ENCODE measurements at places on chromosomes 4 and X.

- H3K36me3 ChIP-seq, result no peaks in the 10 kb centered on the region
- no peak overlapping the region for H3K27ac ChIP-seq
- DNase-seq, result no peak
Observed at GRCh38 chr4:168598191-168598590, 101.3 kb downstream of the PALLD start.

DNA sequence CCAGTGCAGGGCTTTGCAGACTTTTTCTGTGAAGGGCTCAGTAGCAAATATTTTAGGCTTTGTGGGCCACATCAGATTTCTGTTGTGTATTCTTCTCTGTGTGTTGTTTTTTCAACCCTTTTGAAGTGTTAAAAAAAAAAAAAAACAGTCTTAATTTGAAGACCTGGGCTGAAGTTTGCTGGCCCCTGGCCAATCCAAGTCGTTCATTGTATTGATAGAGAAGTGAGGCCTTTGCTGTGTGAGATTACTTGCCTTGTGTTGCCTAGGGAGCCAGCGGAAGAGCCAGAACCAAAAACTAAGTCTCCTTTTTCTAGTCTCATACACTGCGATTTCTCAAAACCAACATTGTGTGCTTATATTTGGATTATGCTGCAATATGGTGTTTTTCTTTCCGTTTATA lies 46.9 kb downstream of the MTM1 start:
- H3K4me1 ChIP-seq, result no peaks in the 10 kb centered on the region
- H3K27ac ChIP-seq, result no peak overlapping the region
- H3K36me3 ChIP-seq, result peaks cover 15% of the 10 kb centered on the region
- no peak overlapping the region for H3K4me3 ChIP-seq
- no peaks in the 10 kb centered on the region for H3K27me3 ChIP-seq

DNA sequence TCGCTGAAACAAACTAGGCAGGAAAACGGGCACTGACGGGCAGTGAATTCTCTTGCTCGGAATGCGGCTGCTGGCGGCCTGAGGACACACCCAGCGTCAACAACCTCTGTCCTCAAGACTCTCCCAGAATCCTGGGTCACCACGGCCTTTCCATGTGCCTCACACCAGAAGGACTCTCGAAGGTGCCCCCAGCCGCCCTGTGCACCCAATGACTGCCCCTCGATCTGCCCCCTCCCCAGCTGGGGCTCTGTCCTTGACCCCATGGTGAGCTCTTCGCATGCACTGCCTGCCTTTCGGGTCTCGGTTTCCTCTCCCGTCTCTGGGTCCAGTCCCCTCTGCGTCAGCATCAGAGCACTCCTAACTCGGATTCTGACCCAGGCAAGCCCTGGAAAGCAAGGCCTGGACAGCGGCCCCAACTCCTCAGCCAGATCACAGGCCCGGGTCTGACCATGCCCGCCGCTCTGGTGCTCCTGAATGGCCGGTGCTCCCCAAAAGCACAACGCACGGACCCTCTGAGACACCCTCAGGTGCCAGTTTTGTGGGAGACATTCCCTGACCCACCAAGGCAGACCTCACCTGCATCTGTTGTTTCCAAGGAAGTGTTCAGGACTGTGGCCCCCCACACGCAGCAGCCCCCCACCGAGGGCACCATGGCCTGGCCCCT lies 56.0 kb downstream of the ACOX3 start:
- H3K4me3 ChIP-seq, result no peak overlapping the region
- peaks cover 12% of the 10 kb centered on the region for H3K4me1 ChIP-seq
- no peak overlapping the region for H3K27ac ChIP-seq
- DNase-seq, result no peak
- peaks cover 19% of the 10 kb centered on the region for H3K36me3 ChIP-seq

DNA sequence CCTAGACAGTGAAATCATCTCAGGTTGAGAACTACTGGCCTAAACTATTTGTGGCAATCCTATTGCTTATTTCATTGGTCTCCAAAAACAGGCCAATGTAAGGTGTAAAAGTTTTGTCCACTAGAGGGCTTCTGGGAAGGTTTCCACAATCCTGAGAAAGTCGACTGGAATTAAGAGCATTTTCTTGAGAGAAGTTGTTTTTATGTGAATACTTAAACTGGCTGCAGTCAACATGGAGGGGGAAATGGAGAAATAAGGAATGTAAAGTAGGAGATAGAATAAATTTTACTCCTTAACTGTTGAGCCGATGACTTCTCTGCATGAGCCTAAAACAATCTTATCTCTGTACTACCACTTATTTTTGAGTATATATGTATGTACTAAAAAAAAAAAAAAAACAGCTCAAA lies 11.0 kb upstream of the EIF4E start:
- no peaks in the 10 kb centered on the region for H3K27me3 ChIP-seq
- H3K4me3 ChIP-seq, result no peak overlapping the region
- no peak overlapping the region for H3K27ac ChIP-seq
- DNase-seq, result no peak

DNA sequence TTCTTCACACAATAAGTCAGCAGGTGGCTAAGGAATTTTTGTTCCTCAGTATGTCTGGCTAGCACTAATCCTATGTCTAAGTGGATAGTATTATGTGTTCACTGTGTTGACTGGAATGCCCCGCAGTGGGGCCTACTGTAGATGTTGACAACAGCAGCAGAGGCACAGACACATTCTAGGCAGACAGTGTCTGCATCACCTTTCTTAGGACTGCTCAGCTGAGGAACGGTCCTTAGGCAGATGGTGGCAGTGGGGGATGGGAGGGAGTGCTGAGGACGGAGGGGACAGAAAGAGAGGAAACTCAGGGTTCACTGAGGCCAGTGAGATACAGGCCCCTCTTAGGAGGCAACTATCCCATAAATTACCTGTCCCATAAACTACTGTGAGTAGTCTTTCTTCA lies 44.6 kb upstream of the LEF1 start:
- H3K27me3 ChIP-seq, result peaks cover 6% of the 10 kb centered on the region
- H3K4me3 ChIP-seq, result no peak overlapping the region
- H3K27ac ChIP-seq, result no peak overlapping the region
- no peaks in the 10 kb centered on the region for H3K4me1 ChIP-seq

GRCh38 chr4:126752126-126752525 lies 880.6 kb upstream of the INTU start:
- DNase-seq, result no peak
- no peak overlapping the region for H3K27ac ChIP-seq
- no peak overlapping the region for H3K4me3 ChIP-seq

- no peak overlapping the region for H3K27ac ChIP-seq
- no peaks in the 10 kb centered on the region for H3K27me3 ChIP-seq
- DNase-seq, result no peak
- H3K36me3 ChIP-seq, result no peaks in the 10 kb centered on the region
- H3K4me3 ChIP-seq, result no peak overlapping the region
Observed at GRCh38 chrX:111443946-111444345, 32.0 kb upstream of the DCX start.

GRCh38 chrX:925094-925493 lies 287.4 kb downstream of the CRLF2 start:
- H3K27ac ChIP-seq, result no peak overlapping the region
- no peak overlapping the region for H3K4me3 ChIP-seq
- no peaks in the 10 kb centered on the region for H3K36me3 ChIP-seq
- no peaks in the 10 kb centered on the region for H3K27me3 ChIP-seq
- H3K4me1 ChIP-seq, result no peaks in the 10 kb centered on the region
- DNase-seq, result no peak

DNA sequence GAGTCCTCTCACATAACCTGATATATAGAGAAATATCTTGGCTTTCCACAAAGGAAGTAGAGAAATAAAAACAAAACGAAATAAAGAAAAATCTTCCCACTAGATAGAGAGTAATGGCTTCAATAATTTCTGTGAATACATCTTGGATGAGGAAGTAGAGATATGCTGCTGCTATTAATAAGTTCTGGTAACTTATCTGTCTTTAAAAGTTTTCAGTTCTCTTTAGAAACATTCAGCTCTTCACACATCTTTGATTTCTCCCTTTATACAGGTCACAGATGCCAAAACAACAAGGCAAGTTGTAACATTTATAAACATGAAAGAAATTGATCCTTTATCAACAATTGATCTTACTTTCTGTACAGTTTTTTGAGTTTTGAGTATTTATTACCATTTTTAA lies 615.8 kb downstream of the TRAM1L1 start:
- H3K4me1 ChIP-seq, result no peaks in the 10 kb centered on the region
- H3K27ac ChIP-seq, result no peak overlapping the region
- no peak overlapping the region for H3K4me3 ChIP-seq
- peaks cover 27% of the 10 kb centered on the region for H3K27me3 ChIP-seq

DNA sequence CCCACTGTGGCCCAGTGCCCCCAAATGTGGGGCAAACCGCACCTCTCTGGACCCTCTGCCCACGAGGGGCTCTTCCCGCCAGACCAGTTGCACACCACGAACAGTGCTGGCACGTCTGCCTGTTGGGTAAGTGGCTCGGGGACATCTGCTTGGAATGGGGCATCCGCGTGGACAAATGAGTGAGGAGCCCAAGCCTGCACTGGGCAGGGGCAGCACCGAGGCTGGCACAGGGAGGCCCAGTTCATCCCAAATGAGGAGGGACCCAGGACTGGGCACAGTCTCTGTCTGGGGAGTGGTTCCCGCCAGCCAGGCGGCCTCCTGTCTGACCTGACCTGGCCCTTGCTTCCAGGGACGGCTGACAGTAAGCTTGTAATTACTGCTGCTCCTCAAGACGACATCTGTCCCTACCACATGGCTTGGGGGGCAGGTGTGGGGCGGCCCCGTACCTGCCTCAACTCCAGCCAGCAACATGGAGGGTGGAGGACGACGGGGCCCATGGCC lies 3.2 kb downstream of the SPON2 start:
- peaks cover 5% of the 10 kb centered on the region for H3K36me3 ChIP-seq
- no peak overlapping the region for H3K27ac ChIP-seq
- no peak for DNase-seq
- peaks cover 4% of the 10 kb centered on the region for H3K27me3 ChIP-seq

DNA sequence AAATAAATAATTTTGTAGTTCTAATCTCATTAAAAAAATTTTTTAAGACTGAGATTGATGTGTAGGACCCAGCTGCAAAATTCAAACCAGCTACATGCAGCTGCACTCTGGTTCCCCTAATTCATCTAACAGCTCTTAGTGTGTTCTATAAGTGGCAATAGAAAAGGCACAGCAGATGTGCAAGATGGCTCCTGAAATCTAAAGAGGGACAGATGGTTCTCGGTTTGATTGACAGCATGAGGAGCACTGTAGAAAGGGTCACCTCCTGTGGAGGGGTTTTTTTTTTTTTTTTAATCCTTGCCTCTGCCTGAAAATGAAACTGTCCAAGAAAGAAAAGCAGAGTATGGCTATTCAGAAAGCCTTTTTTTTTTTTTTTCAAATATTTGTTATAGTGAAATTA lies 16.9 kb upstream of the OCIAD1 start:
- DNase-seq, result no peak
- no peaks in the 10 kb centered on the region for H3K36me3 ChIP-seq
- no peak overlapping the region for H3K27ac ChIP-seq
- peaks cover 10% of the 10 kb centered on the region for H3K4me1 ChIP-seq
- H3K27me3 ChIP-seq, result peaks cover 22% of the 10 kb centered on the region

- peaks cover 15% of the 10 kb centered on the region for H3K4me1 ChIP-seq
- no peaks in the 10 kb centered on the region for H3K27me3 ChIP-seq
- no peak for DNase-seq
- H3K36me3 ChIP-seq, result no peaks in the 10 kb centered on the region
Observed at GRCh38 chrX:153938226-153938786, 3.5 kb upstream of the NAA10 start.

DNA sequence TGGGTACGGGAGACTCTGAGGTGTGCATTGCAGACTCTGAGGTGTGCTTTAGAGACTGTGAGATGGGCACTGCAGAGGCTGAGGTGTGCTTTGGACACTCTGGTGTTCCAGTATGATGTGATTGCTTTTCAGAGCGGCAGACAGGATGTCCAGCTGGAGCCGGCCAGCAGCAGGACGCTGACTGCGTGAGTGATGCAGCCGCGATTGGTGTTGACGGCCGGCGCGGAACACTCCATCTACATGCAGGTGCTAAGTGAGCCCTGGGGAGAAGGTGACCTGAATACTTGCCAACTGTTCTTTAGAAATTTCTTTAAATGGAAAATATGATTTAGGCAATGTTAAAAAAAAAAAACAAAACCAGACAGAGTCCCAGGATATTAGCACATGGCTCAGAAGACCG lies 103.1 kb upstream of the PPP2R3B start:
- no peak overlapping the region for H3K4me3 ChIP-seq
- H3K27ac ChIP-seq, result no peak overlapping the region
- no peaks in the 10 kb centered on the region for H3K4me1 ChIP-seq
- DNase-seq, result no peak

- no peak overlapping the region for H3K27ac ChIP-seq
- no peak for DNase-seq
- H3K27me3 ChIP-seq, result peaks cover 5% of the 10 kb centered on the region
- no peaks in the 10 kb centered on the region for H3K36me3 ChIP-seq
Observed at GRCh38 chr4:146978641-146979040, 33.0 kb upstream of the TTC29 start.

GRCh38 chrX:1419545-1420355 lies 27.8 kb upstream of the SLC25A6 start:
- no peak overlapping the region for H3K4me3 ChIP-seq
- H3K27me3 ChIP-seq, result no peaks in the 10 kb centered on the region
- peaks cover 27% of the 10 kb centered on the region for H3K36me3 ChIP-seq
- DNase-seq, result no peak
- H3K27ac ChIP-seq, result no peak overlapping the region

- no peak overlapping the region for H3K27ac ChIP-seq
- no peak overlapping the region for H3K4me3 ChIP-seq
- no peaks in the 10 kb centered on the region for H3K4me1 ChIP-seq
- peaks cover 9% of the 10 kb centered on the region for H3K27me3 ChIP-seq
Observed at GRCh38 chr4:10385994-10386394, 71.2 kb downstream of the ZNF518B start.

- DNase-seq, result no peak
- H3K27ac ChIP-seq, result peak overlapping the region; percentile 78
- peaks cover 48% of the 10 kb centered on the region for H3K4me1 ChIP-seq
- no peaks in the 10 kb centered on the region for H3K36me3 ChIP-seq
Observed at GRCh38 chr4:22667332-22667940, 25.3 kb upstream of the GBA3 start.

- no peak for DNase-seq
- H3K36me3 ChIP-seq, result no peaks in the 10 kb centered on the region
- H3K4me1 ChIP-seq, result no peaks in the 10 kb centered on the region
- H3K4me3 ChIP-seq, result no peak overlapping the region
Observed at GRCh38 chr4:19092797-19093196, 1071.2 kb upstream of the LCORL start.
